ENCODE measurements at places on chromosomes 1 and 21.

DNA sequence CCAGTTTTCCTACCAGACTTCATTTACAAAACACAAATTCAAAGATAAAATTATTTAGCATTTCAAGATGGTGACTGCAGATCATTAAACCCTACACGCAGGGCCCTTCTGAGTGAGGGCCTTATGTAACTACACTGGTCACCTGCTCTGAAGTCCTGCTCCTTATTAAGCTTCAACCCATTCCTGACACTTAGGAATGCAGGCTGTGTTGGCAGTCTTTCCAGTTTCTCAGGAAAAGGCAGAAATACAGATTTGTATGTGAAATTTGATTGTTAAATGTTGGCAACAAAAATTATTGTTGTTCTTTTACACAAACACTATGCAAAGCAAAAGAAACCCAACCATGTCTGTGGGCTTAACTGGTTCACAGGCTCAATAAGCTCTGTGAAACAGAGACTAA, 25.8 kb upstream of the BCAS2 start:
- no peak for DNase-seq

DNA sequence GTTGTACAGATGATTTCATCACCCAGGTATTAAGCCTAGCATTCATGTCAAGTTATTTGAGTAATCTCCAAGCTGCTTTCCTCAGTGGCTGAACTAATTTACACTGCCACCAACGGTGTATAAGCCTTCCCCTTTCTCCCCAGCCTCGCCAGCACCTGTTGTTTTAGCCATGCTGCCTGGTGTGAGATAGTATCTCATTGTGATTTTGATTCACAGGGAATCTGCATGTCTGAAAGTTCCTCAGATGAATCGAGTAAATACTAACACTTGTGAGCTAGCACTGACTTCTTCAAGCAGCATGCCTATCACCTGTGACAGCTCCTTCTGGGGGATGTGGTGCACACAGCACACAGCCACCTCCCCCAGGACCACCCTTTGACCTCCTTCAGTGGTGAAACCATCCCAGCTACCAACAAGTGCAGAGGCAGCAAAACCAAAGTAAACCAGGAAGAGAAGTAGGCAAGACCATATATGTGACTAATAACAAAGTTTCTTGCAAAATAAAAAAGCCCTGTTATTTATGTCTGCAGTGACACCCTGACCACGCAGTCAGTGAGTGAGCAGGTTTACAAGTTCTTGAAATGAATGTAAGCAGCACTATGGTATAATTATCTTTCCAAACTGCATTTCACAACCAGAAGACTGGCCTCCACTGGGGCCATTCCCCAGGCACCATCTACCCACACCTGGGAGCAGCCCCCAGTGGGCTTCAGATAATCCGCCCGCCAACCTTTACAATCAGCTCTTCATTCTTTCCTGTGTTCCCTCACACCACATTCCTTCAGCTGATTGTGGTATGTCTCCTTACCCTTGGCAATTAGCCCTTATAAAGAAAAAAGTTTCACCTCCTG, 173.8 kb downstream of the ETS2 start:
- DNase-seq: no peak

DNA sequence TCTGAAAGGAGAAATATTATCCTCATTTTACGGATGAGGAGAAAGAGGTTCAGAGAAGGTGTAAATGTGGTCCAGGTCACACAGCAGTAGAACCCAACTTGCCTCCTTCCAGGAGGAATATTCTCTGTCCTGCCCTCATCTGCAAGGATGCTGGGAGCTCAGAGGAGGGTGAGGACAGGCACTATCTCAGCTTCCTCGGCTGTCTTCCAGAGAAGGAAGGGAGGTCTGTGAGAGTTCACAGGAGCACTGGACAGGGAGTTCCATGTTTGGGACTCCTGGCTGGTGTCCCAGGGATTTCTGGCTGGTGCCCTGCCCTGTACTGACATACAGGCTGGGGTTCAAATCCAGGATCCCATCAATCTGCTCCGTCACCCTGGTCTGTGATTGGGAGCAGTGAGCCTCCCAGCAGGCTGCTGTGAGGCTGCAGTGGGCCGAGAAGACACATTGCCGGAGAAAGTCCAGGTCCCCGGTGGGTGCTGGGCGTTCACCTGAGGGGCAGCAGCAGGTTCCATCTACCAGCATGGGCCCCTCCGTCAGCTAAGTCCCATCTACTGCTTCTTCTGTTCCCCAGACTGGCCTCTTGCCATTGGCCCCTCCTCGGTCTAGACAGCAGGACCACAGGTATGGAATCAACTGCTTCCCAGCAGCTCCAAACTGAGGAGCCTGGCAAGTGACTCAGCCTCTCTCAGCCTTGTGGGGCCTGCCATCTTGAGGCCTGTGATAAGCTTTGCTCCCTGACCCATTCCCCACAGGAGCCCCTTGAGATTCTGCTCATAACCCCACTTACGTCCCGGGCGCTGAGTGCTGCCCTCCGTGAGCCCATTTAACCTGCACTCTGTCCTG, 8.5 kb upstream of the BSND start:
- no peak for DNase-seq

DNA sequence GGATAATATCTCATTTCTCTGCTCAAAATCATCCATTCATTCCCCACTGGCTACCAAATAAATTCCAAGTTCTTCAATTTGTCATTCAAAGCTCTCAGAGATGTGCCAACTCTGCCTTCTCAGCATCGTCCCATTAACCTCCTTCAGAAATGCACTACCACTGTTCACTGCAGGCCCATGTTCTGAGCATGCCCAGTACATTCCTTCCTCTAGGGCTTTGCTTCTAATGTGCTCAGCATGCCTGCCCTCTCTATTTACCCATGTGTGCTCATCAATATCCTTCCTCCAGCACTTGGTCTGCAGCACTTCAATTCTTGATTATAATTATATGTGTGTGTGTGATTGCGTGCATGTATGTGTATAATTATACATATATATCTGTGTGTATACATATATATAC, 36.1 kb upstream of the RGS8 start:
- DNase-seq: no peak

GRCh38 chr1:3441410-3441847, 13.0 kb upstream of the ARHGEF16 start:
- no peak for DNase-seq

- DNase-seq: no peak
These were observed 83.1 kb upstream of the WNT4 start for GRCh38 chr1:22225858-22226589.

- no peak for DNase-seq
These were observed 23.7 kb upstream of the RAVER2 start for GRCh38 chr1:64721135-64721534.

GRCh38 chr1:178146436-178146835, 52.5 kb downstream of the RASAL2 start:
- DNase-seq: no peak

DNA sequence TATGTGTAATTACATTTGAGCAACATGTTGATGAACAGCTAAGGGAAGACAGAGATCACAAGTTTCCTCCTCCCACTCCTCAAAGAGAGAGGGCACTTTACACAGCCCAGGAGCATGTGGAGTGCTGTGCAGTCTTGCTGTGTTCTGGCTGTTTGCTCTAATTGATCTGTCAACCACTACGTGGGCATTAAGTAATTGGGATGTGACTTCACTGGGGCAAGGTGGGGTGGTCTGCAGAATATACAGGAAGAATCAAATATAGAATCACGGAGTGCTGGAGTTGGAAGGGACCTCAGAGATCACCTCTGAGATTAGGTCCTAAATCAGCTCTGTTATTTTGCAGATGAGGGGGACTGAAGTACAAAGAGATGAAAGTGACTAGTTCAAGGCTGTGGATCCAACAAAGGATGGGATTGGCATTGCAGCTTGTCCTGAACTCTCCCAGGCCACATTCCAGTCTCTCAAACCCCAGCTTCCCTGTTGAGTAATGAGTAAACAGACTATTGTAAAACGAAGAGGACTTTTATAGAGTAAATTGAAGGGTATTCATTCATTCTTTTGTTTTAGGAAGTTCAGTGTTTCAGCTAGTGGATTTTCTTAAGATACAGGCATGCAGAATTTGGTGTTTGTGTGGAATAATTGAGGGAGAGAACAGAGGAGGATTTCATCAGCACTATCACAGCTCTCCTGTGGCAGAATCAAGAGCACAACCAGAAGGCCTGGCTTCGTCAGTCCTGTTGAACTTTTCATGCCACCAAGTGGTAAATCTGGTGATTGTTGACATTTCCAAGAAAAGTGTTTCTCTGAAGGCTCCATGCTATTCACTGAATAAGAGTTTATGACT, 22.4 kb downstream of the NOS1AP start:
- no peak for DNase-seq

DNA sequence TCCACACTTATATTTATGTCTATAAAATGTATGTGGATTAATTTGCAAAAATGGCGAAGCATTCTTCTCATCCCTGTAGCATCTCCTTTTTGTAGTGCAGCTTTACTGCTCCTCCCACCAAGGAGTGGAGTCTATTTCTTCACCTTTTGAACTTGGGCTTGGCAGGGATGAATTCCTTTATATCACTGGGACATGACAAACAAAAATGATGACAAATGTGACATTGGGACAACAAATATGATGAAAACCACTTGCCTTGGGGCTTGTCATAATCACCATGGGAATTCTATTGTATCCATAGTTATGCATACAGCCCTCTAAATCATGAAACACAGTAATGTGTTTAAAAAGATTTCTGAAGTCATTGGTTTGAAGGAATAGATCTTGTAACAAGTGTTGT, 155.0 kb downstream of the TNFSF18 start:
- no peak for DNase-seq

GRCh38 chr1:156476501-156477298, 23.9 kb downstream of the MEF2D start:
- no peak for DNase-seq

Measured in heart left ventricle (tissue), 16 donors.